ENCODE measurements at places on chromosomes 4 and X.

DNA sequence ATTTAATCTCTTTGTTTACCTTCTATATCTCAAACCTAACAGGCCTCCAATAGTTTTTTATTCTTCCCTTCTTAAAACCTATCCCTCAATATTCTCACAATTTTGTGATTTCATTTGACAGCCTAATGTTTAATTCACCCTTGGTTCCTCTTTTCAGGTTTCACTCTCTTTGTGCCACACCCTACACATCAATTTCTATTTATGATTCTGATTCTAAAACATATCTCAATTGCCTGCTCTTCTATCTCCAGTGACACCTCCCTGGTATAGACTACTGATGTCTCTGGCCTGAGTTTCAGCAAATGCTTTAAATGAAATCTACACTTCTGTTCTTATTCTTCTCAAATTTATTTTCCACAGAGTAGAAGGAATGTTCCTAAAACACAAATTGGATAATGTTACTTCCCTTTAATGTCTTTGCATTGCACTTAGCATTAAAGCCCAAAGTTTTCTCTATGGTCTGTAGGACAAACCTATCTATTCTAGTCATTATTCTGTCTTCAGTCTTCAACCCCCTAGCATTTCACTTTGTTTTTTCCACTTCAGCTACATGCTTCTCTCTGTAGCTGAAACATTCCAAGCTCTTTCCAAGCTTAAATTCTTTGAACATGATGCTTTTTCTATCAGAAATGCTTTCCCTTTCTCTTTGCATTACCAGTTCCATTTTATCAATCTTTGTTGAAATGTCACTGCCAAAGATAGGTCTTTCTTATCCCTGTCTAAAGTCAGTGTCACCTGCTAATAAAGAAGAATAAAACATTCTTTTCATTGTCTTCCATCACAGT, 622.0 kb downstream of the CENPC start:
- DNase-seq = no peak

DNA sequence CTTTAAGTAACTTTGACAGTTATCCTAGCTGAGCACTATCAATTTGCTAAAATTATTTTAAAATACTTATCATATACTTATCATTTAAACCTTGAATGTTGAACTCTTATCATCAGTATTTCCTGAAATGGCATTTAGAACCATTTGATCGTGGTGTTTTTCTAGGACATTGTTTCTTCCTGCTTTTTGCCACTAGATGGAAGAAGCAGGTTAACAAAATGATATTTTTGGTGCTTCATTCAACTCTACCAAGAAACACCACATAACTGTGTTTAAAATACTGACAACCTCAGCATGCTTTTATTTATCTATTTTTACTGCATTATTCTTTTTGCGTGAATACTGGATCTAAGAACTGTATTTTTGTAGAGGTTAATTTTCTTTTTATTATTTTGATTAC, 44.6 kb downstream of the C4orf33 start:
- no peak for DNase-seq

DNA sequence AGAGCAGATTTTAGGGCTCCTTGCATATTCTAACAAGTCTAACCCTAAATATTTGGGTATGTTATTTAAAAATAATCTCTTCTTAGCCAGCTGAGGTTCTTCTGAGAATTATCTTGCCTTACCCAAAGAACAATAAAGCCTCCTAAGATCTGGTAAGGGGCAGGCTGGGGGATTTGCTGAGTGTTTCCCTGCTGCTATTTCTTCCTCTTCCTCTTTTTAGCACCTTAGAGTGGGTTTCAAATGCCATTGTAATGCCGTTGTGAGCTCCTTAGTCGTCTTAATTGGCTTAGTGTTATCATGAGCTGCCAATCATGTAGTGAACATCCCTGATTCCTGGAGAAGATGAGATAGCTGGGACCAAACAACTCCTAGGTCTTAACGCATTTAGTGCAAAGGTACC, 15.4 kb downstream of the STOX2 start:
- no peak for DNase-seq

GRCh38 chr4:143512978-143513313, 556 bp upstream of the SMARCA5 start:
- no peak for DNase-seq

DNA sequence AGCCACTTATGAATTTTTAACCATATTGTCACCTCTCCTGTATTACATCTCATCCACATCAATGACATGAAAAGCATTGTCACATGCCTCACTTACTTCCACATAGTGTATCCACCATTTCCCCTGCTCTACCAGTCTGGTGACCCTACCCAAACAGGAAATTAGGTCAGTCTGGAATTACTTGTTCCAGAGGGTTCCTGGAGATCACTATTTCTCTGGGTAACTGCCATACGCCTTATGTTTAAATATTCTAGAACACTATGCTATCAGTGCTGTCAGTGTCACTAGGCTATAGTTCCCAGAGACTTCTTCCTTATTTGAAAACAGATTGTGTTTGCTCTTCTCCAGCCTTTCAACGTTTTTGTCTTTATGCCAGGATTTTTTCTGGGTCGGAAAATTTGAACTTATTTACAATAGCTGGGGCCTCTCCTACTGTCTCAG, 15.0 kb downstream of the SRPX2 start:
- DNase-seq = no peak

DNA sequence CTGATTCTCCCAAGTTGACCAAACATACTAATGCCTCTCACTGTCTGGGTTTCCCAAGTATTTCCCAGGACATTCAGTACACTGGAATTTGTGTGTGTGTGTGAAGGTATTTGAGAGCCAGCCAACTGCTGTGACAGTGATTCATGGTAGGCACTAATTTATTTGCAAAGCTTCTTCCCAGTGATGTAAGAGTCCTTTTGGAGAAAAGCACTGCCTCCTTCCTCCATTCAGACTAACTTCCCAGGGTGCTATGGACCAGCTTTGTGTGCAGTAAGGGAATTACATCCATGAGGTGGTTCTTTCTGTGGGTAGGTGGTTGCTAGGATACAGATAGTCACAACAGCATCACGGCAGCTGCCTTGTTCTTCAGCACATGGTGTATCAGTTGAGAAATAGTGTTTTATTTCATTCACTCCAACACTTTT, 8.7 kb downstream of the EGF start:
- no peak for DNase-seq

DNA sequence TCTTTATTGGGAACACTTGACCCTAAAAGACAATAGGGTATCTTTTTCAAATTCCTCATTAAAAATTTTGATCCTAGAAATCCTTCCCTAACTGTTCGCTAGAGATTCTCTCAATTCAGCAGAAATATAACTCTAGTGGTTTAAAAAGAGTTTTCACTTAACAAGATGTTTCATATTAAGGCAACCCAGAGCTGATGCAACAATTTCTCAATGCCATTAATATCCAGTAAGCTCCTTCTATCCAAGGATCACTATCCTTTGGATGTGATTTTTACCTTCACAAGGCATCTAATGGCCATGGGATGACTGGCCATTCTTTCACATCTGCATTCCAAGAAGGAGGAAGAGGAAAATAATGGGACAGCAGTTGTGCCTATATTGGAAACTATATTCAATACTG, 183.4 kb downstream of the ANKRD50 start:
- no peak for DNase-seq

- DNase-seq = no peak
Observed at GRCh38 chr4:123014038-123014437, 91.6 kb upstream of the NUDT6 start.

DNA sequence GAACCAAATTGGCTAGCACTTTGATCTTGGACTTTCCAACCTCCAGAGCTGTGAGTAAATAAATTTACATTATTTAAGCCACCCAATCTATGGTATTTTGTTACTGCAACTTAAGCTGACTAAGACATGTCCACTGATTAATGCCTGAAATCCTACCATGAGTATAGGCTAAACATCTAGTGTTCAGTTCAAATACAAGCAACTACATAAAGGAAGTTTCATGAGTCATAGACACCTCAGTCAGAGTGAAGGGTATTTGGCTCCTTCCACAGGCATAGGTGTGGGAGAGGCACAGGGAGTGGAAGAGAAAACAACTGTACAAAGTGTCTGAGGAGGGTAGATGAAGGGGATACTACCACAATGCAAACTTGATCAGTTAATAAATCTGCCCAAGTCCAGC, 35.5 kb upstream of the PCDH19 start:
- DNase-seq = no peak

GRCh38 chr4:164571593-164572390, 182.1 kb upstream of the SMIM31 start:
- no peak for DNase-seq

DNA sequence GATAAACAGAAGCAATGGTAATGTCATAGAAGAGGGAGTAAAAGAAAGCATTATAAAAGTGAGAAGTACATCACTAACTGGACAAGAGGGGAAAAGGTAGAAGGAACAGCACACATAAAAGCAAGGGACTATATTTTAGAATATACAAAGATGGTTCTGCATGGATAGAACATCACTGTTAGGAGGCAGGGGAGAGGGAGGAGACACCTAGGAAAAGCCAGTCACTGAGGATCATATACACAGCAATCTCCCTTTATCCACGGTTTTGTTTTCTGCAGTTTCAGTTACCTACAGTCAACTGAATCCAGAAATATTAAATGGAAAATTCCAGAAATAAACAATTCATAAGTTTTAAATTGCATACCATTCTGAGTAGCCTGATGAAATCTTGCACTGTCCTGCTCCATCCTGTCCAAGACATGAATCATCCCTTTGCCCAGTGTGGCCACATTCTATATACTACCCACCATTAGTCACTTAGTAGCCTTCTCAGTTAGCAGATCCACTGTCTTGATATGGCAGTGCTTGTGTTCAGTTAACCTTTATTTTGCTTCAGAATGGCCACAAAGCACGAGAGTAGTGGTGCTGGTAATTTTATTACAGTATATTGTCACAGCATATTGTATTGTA, 74.2 kb downstream of the PPA2 start:
- DNase-seq = no peak

DNA sequence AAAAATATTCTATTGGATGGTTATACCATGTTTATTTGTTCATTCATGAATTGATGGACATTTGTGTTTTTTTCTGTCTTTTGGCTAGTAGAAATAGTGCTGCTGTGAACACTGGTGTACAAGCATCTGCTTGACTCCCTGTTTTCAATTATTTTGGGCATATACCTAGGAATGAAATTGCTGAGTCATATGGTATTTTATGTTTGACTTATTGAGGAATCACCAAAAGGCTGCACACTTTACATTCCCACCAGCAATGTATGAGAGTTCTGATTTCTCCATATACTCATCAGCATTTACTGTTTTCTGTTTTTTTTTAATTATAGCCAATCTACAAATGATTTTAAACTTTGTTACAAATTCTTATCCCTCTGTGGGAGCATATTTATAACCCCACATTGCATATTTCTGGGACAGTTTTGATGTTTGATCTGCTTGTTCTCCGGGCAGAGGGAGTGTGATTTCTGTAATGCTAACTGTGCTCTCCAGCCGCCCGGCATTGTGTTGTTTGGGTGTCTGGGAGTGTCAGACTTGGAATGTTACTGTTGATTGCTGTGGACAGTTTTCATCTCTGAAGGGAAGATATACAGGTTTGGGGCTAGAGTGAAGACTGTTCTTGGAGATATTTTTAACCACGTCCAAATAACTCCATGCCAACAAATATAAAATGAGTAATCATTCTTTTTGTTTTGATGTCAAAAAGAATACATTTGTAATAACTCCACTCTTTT, 60.5 kb upstream of the PGRMC2 start:
- DNase-seq = no peak

- DNase-seq = no peak
Observed at GRCh38 chr4:88158038-88158488, 376 bp downstream of the ABCG2 start.

DNA sequence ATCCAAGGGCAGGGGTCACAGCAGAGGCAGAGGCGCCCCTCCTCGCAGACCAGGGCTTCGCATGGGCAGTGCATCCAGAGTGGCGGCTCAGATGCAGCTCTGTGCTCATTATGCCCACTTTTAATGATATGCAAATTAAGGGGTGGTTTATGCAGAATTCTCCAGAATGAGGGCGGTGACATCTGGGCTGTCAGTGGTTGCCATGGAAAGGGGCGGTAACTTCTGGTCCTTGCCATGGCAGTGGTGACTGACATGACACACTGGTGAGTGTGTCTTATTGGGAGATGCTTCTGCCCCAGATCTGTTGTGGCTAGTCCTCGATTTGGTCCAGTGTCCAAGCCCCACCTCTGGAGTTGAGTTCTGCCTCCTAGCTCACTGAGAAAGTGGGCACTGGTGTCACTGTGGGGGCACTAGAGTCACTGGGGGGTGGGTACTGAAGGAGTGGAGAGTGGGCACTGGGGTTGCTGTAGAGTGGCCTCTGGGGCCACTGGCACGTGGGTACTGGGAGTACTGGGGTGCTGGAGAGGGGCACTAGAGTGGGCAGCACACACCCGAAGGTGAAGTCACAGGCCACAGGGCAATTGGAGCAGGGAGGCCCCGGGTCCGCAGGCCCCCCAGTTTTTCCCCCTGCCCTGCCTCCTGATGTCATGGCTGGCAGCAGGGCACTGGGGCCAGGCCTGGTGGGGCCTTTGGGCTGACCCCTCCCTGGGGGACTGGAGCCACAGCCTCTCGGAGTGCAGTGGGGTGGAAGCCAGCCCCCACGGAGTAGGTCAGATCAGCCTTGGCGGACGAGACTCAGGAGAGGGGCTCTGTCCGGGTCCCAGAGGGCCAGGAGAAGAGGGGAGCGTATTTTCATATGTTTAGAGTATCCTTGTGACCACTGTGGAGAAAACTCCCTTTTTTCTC, 98.6 kb upstream of the NKX1-1 start:
- no peak for DNase-seq

- DNase-seq = no peak
Observed at GRCh38 chr4:84804136-84804535, 162.4 kb downstream of the WDFY3 start.

DNA sequence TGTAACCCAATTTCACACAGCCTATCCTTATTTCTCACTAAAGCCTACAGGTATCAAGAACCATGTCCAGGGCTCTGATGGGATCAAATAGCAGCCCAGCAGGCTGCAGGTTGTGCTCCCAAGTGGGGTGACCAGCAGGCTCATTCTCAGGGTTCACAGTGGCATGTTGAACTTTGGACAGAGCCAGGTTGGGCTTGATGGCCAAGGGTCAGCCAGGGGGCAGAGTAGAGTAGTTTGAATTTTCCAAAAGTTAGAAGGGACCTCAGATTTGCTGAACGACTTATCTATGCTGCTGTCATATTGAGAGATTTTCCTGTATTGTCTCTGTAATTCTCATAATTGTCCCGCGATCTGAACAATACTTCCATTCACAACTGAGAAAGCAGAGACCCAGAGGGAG, 310.8 kb upstream of the BOD1L1 start:
- DNase-seq = no peak

DNA sequence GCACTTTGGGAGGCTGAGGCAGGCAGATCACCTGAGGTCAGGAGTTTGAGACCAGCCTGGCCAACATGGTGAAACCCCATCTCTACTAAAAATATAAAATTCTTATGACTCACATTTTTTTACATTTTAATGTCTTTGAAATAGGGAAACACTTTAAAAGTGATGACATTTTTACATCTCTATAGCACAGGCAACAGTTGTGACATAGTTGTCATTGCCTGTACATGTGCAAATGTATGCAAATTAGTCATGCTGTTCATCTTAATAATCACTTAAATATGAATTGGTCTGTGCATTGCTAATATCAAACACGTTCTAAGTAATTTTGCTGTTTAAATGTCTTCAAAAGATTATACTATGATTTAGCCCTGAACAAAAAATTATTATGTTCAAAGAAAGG, 41.7 kb downstream of the ZGRF1 start:
- no peak for DNase-seq

All from activated CD8-positive, alpha-beta memory T cell treated with anti-CD3 and anti-CD28 coated beads for 1 hour (primary cell).